ENCODE measurements at places on chromosomes 6 and 20. TPM values are rescaled to one million over a fixed set of nuclear protein-coding genes. Genes with fewer than 3 reads are reported as not detected.

- no peak for DNase-seq
Measured at GRCh38 chr6:45566882-45567281, 189.1 kb upstream of the SUPT3H start.

DNA sequence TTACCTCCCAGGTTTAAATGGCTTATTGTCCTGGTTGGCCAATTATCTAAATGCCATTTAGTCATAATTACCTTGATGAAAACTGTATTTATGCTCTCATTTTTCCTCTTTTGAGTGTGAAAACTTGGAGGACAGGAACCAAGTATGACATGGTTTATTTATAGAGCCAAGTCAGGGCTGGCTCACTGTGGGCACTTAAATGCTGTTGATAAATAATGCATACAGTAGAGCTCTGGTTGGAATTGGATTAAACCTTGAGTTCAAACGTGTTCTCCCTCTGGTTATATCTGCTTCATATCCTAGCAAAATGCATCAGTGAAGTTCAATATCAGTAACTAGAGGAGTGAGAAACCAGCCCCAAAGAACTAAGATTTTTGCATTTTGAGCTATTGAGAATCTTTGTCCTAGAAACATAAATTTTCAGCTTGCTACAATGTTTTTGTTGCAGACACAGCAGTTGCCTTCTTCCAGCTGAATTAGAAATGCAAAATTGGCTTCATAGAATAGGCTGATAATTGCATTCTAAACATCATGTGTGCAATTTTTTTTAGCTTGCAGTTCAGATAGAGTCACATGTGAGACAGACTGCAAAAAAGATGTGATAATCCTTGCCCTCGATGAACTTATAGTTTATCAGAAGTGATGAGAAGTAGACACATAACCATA is 255.8 kb downstream of the BTBD3 start:
- DNase-seq: no peak

DNA sequence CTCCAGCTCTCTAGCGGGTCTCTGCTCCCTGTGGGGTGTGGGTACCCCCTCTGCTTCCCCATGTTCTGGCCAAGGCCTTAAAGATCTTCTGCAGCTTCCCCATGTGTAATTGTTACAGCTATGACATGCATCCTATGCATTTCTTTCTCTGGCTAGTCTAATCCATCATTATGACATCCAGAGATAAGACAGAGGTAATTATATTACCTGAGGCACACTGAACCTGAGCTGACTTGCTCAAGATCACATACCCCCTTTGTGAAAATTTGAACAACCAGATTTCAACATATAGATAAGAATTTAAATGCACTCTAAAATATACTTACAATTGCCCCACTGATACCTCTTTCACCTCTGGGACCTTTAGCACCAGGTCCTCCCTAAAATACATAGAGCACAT is 102.4 kb downstream of the COL12A1 start:
- no peak for DNase-seq

GRCh38 chr20:47801759-47802158 is 16.5 kb upstream of the SULF2 start:
- DNase-seq: no peak

- no peak for DNase-seq
Measured at GRCh38 chr6:373773-374724, 17.5 kb upstream of the IRF4 start.

- no peak for DNase-seq
Measured at GRCh38 chr20:25082498-25082873, 545 bp upstream of the VSX1 start.

- DNase-seq: no peak
Measured at GRCh38 chr6:14313248-14313647, 195.7 kb downstream of the CD83 start.

DNA sequence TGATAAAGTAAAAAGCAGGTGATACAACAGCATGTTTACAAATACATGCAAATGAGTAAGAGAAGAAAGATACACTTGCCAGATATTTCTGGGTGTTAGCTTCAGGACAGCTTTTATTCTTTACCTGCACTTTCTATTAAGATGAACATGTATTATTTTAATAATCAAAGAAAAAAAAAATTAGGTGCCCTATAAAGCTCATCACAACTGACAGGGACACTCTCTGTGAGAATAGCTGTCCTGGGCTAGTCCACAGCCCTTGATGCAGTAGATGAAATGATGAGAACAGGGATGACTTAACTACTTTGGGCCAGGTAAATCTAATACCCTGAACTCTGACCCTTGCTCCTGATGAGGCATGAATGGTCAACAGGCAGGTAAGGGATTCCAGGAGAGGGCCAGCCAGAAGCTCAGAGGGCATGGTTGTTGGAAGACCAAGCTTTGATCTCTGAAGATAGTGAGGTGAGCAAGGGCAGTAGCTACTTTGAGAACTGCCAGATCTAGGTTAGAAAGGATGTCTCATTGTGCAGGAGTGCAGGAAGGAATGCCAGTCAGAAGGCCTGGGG is 15.6 kb downstream of the NSFL1C start:
- DNase-seq: no peak

DNA sequence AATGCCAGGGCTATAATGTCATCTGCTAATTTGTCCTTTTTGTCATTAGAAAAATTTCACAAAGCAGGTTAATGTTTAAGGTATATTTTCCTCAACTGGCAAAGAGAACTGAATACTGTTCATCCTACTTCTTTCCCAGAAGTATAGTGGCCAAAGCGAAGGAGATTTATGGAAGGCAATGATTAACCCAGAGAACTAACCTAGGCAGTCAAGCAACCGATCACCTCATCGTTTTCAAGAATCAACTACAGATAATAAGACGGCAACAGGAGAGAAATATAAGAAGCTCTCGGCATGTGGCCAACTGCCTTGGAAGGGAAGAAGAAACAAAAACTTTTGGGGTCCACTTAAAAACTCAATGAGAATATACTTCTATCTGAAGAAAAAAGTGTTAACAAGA is 38.2 kb downstream of the REV3L start:
- DNase-seq: no peak

DNA sequence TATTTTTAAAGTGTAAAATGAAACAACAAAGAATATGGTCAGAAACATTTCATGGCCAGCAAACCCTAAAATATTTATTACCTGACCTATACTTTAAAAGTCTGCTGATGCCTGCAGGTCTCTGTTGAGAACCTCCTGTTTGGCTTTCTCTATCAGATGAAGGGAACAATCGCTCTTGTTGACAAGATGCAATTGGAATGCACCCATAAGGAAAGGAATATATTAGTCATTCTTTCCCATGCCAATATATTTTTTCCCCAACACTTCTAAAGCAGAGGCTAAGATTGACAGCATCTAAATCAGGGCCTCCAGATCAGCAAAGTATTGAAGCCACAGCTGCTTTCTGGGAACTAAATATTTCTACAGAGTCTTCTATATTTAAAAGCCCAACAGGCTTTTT is 897.8 kb downstream of the EPHA7 start:
- DNase-seq: peak; percentile 83

- no peak for DNase-seq
Measured at GRCh38 chr20:60900618-60901017, 351.4 kb upstream of the CDH4 start.

DNA sequence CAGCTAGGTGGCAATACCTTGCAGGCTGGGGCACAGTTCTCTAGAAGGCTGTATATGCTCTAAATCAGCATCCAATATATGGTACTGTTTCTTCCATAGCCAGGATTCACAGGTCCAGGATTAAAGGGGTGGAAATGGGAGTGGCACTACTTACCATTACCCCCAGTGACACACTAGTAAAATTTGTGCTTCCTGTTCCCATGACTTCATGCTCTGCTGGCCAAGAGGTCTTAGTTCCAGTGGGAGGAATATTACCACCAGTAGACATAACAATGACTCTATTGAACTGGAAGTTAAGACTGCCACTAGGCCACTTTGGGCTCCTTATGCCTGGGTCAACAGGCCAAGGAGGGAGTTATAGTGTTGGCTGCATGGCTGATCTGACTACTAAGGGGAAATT is 174.3 kb upstream of the TNFAIP3 start:
- no peak for DNase-seq

GRCh38 chr6:7469696-7470095 is 71.8 kb upstream of the DSP start:
- no peak for DNase-seq

GRCh38 chr20:23435626-23436539 is 3.6 kb upstream of the CSTL1 start:
- no peak for DNase-seq

DNA sequence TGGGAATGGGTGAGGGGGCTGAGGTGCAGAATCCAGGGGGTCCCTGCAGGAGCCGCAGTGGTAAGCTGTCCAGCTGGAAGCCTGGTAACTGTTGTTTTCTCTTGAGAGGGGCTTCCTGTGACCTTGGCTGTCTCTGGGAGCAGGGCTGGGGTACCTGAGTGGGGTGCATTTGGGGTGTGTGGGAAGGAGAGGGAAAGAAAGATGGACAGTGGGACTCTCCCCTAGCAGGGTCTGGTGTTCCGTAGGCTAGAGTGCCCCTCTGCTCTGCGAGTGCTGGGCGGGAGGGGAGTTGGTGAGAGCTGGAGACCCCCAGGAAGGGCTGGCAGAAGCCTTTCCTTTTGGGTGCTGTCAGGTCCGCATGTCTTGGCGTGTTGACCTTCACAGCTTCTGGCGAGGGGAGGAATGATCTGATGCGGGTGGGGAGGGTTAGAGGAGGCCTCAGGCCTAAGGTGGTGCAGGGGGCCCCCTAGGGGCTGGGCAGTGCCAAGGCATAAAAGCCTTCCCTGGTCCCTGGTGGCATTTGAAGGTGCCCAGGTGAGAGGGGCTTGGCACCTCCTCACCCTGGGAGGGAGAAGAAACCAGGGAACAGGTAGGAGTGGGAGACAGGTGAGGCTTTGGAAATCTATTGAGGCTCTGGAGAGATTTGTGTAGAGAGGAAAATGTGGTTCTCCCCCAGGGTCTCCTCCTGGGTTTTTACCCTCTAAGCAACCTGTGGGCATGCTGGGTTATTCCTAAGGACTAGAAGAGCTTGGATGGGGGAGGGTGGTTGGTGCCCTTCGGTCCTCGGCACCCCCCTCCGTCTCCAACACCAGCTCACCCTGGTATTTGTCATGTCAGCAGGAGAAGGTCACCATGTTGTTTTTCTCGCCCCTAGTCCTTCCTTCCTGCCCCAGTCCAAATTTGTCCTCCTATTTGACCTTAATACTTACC is 3.3 kb downstream of the VEGFA start:
- no peak for DNase-seq

DNA sequence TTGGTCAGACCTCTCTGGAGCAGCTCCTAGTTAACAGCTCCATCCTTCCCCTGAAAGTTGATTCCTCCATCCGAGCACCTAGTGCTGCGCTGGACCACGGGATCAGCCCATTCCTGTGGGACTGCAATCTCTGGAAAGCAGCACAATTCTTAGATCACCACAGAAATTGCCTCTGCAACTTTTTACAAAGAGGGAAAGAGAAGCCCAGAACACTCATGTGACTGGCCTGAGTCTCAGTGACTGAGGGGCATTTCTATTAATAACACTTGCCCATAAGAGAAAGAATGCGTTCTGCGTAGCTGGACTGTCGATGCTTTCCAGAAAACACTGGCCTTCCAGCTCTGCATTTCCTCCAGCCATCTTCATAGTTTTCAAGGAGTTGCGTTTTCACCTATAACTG is 18.3 kb downstream of the MPC1 start:
- DNase-seq: no peak

DNA sequence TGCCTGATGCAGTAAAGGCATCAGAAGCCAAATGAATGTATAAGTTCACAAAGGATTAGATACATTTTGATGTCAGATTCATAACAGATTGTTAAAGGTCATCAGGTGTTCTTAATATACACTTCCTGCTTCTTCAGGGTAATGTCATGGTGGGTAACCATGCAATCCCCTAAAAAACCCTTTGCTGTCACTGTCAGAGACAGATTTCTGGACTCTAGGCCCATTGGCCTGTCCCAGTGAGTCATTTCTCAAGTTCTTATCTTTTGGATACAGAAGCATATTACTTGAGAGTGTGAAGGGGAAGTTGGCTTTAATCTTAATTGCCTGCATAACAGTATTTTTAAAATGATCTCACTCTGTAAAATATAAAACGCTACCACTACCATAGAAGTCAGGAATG is 895.6 kb upstream of the MAP3K7 start:
- peak; percentile 35 for DNase-seq

- no peak for DNase-seq
Measured at GRCh38 chr6:28769626-28770402, 154.0 kb downstream of the TRIM27 start.

- DNase-seq: no peak
Measured at GRCh38 chr6:137851669-137852068, 15.4 kb upstream of the TNFAIP3 start.

- DNase-seq: no peak
Measured at GRCh38 chr6:43495409-43495941, 14.7 kb downstream of the LRRC73 start.

DNA sequence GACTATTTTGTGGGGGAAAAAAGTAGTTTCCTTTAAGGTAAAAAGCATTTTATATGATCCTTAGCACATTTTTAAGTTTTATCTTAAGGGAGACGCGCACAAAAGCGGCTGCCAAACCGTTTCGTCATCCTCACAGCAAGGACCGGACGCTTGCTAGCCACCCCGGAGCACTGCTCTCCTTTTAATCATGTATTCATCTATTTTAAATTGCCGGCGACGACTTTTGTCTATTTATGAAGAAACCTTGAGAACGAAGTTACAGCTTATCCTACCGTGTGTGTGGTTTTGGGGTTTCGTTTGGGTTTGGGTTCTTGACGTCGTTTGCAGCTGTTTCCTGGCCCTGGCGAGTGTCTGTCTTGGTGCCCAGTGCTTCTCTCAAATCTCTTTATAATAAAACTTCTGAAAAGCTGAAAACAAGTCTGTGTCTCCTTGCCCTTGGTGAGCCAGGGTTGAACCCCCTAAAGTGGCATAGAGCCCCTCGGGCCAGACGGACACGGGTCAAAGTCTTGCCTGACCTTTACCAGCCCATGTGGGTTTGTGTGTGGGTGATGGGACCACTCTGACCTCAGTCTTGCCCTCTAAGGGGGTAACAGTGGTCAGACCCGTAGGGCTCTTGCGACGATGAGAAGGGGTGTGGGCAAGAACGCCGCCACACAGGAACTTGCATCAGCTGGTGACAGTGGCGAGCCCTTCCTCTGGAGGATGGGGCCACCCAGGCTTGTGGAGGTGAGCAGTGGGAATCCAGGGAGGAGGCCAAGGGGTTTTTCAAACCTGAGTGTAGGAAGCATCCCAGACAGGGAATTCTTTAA is 117.6 kb downstream of the JPH2 start:
- DNase-seq: no peak

- DNase-seq: no peak
Measured at GRCh38 chr6:22363714-22364239, 66.9 kb upstream of the PRL start.

The MOG gene
- not detected for total RNA-seq

The ENPP3 gene
- under 0.01 TPM for total RNA-seq

The CDS2 gene
- total RNA-seq: 58.8 TPM

The POPDC3 gene
- total RNA-seq: 2.4 TPM

The ZDHHC14 gene
- 9.4 TPM for total RNA-seq

Measured in pulmonary artery endothelial cell (primary cell).